ENCODE measurements at places on chromosomes 12 and 14.

DNA sequence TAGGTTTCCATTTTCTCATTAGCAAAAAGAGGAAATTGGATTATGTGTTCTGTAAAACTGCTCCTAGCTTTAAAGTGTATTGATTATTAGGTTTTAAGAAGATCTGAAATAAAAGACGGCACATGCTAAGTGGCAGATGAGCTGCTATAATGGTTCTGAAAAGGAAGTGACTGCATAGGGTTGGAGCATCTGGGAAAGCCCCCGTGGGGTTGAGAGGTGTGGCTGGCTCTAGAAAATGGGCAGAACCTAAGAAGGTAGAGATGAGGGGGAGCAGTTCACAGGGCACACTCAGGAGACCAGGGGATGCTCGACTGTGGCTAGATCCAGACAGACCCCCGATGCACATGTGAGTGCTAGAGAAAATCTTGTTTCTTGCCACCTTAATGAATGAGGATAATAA is 1.9 kb downstream of the IFNG-AS1 start:
- DNase-seq, result no peak

- DNase-seq, result no peak
Observed at GRCh38 chr12:13812168-13812567, 169.2 kb downstream of the GRIN2B start.

GRCh38 chr14:100914597-100915021 is 11.1 kb upstream of the RTL1 start:
- no peak for DNase-seq

DNA sequence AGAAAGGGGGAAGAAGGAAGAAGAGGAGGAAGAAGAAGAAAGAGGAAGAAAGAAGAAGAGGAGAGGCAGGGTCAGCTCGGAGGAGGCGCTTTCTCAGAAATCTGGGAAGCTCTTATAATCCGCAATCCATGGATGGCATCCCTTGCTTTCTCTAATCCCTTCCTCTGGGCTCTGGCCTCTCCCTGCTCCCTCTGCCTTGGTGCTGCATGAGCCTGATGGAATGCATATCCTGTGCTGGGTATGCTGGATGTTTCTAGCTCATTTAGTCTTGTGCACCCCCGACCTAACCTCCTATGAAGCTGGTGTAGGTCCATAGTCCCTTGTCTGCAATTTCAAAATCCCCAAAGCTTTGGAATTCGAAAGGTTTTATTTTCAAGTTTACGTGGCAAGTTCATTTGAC is 94.2 kb upstream of the MYL2 start:
- DNase-seq, result no peak

DNA sequence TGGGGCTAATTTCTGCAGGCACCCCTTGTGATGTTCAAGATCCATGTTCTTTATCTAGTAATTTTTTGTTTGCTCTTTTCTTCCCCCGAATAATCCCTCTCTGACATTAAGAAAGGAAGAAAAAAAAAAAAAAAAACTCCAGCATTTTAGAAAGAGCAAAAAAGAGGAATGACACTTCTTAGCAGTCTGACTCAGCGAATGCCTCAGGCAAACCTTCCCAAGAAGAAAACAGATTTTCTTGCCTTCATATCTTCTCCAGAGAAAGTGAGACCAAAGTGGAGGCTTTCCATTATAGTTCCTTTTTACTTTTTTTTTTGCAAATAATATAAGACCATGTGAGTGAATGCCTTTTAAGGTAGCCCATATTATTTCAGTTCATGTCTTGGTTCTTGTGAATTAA is 479.0 kb upstream of the SYT1 start:
- DNase-seq, result no peak

- DNase-seq, result no peak
Observed at GRCh38 chr12:95004610-95005009, 1.1 kb upstream of the NDUFA12 start.

DNA sequence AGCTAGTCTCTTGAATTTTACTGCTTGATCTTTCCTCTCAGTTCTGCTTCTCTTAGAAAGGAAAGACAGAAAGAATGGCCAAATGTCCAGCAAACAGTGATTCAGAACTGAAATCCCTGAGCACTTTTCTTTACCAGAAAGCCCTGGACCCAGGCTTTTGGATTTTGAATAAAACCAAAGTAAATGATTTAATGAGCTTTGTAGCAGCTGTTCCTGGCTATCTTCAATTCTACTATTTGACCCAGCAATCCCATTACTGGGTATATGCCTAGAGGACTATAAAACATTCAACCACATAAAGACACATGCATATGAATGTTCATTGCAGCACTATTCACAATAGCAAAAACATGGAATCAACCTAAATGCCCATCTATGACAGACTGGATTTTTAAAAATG is 187.2 kb downstream of the PRKD1 start:
- DNase-seq, result no peak

DNA sequence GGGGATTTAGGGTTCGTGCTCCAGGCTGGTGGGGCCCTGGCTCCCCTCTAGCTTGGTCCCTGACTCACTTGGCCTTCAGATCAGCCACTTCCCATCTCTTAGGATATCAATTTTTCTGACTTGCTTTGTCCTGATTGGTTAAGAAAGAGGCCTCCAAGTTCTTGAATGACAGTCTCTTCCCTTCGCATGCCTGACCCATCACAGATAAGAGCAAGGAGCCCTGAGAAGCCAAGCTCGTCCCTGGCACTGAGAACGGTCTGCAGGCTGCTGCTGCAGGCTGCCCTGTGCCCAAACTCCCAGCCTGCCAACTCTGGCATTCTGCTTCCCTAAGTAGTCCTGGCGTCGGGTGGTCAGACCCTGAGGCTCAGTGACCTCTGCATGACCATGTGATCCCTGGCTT is 794 bp upstream of the LRTM2 start:
- DNase-seq, result no peak

DNA sequence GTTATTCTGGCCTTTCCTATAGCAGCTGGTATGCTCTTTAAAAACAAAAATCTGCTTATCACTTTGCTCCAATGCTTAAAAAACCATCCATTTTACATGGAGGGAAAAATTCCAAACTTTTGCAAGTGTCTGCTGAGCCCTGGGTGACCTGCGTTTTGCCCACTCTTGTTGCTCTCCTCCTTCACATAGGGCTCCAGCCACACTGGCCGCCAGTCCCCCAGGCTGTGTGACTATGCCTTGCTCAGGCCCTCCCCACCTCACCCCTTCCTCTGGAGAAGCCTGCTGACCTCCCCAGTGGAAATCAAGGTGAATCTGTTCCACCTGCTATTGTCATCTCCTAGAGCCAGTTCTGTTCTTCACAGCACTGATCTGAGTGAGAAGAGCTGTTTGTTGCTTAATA is 126.9 kb downstream of the SLC25A47 start:
- DNase-seq, result no peak

GRCh38 chr14:62670526-62670925 is 374.7 kb downstream of the KCNH5 start:
- no peak for DNase-seq

DNA sequence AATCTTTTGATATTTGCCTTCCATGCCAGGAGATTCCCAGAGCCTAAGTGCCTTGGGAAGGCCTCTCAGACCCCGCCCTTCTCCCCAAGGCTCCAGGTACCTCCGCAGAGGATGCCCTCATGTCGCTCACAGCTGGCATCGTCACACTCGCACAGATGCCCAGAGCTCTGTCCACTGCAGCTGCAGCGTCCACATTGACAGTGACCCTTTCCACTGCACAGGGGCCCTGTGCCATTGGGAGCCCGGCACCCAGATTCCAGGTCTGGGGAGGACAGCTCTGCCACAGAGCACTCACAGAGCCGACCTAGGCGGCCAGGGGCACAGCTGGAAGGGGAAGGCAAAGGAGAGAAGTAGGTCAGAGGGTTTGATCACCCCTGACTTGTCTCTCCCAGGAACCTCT is 12.3 kb upstream of the CSAD start:
- DNase-seq, result no peak

GRCh38 chr12:10226086-10226485 is 13.4 kb downstream of the GABARAPL1 start:
- no peak for DNase-seq

DNA sequence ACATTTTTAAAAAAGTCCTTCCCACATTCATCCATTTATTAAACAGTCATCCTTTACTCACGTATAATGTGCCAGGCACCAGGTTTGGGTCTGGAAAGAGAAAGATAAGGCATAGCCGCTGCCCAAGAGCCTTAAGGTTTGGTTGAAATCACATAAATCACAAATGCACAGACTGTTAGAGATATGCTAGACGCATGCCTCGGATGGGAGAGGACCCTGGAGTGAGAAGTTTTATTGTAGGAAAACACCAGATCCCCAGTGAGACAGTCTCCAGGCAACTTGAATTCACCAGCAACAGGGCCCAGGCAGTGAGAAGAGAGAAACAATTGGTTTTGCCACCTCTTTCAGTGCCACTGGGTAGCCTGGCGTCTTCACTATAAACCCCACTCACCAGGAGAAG is 305.9 kb upstream of the AMIGO2 start:
- DNase-seq, result no peak

DNA sequence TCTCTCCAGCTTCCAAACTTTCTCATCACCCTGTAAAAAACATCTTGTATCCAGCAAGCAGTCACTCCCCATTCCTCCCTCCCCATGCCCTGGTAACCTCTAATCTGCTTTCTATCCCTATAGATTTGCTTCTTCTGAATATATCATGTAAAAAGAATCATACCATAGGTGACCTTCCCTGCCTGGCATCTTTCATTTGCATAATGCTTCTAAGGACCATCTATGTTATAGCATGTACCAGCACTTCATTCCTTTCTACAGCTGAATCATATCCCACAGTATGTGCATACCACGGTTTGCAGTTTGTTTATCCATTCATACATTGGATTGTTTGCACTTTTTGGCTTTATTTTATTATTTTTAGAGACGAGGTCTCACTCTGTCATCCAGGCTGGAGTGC is 22.9 kb upstream of the VPS37B start:
- no peak for DNase-seq

GRCh38 chr12:114995891-114996290 is 311.9 kb upstream of the TBX3 start:
- no peak for DNase-seq
